Smooth muscle cell of trachea (primary cell): ENCODE measurements at places on chromosomes 2 and 18. TPM values are rescaled to one million over a fixed set of nuclear protein-coding genes. Genes with fewer than 3 reads are reported as not detected.

TBR1 gene
- total RNA-seq = under 0.01 TPM in 1 of 2 replicates, not detected in the other

LOXHD1 gene
- not detected in 2 replicates for total RNA-seq

AQP4 gene
- not detected in 2 replicates for total RNA-seq

SLC9A4 gene
- not detected in 2 replicates for total RNA-seq

TEX44 gene
- total RNA-seq = not detected in 2 replicates

KYNU gene
- 1.2 and 5.3 TPM in 2 replicates for total RNA-seq

SMIM21 gene
- total RNA-seq = not detected in 2 replicates

ABCG5 gene
- not detected in 2 replicates for total RNA-seq

PLCD4 gene
- total RNA-seq = 9.1 and 11.8 TPM in 2 replicates

SLC19A3 gene
- 0.17 and 0.29 TPM in 2 replicates for total RNA-seq
